ENCODE measurements at places on chromosomes 16 and 17.

DNA sequence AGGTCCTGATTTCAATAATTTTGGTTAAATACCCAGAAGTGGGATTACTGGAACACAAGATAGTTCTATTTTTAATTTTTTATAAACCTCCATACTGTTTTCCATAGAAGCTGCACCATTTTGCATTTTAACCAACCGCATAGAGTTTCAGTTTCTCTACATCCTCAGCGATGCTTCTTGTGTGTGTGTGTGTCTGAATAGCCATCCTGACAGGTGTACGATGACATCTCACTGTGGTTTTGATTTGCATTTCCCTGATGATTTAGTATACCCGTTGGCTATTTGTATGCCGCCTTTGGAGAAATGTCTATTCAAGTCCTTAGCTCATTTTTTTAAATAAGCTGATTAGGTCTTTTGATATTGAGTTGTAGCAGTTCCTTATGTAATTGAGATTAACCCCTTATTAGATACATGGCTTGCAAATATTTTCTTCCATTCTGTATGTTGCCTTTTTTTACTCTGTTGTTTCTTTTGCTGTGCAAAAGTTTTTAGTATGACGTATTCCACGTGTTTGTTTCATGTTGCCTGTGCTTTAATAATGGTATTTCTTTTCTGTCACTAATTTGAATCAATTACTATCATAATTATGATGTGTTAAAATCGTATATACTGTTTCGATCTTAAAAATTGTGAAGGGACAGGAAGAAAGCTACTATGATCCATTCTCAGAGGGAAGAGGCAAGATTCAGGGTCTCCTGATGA is 227.2 kb upstream of the MON1B start:
- DNase-seq, result no peak

DNA sequence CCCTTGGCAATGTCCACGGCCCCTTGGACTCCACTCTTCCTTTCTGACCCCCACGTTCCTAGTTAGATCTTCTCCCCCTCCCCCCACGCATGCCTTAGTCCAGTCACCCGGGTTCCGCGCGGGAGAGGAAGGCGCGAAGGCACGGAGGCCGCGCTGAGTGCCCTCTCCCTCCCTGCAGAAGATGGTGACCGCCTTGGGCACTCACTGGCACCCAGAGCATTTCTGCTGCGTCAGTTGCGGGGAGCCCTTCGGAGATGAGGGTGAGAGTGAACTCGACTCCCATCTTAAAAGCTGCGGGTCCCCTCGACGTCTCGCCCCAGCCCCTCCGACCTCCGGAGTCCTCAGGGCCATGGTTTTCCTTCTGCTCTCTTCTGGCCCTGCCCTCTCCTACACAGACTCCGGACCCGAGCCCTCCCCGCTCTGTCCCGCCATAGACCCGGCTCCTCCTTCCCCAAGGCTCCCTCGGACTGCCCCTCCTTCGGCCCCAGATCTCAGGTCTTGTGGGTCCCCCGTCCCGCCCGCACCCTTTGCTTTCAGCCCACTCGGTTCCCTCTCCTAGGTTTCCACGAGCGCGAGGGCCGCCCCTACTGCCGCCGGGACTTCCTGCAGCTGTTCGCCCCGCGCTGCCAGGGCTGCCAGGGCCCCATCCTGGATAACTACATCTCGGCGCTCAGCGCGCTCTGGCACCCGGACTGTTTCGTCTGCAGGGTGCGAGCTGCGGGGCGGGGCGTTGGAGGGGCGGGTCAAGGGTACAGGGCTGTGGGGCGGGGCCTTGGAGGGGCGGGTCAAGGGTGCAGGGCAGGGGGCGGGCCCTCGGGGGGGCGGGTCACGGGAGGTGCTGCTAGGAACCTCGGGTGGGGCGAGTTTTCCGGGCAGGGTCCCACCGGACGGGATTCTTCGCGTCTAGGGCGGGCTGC is 4.6 kb downstream of the TGFB1I1 start:
- no peak for DNase-seq

- no peak for DNase-seq
These were observed 6.4 kb downstream of the USP22 start for GRCh38 chr17:21036361-21036881.

DNA sequence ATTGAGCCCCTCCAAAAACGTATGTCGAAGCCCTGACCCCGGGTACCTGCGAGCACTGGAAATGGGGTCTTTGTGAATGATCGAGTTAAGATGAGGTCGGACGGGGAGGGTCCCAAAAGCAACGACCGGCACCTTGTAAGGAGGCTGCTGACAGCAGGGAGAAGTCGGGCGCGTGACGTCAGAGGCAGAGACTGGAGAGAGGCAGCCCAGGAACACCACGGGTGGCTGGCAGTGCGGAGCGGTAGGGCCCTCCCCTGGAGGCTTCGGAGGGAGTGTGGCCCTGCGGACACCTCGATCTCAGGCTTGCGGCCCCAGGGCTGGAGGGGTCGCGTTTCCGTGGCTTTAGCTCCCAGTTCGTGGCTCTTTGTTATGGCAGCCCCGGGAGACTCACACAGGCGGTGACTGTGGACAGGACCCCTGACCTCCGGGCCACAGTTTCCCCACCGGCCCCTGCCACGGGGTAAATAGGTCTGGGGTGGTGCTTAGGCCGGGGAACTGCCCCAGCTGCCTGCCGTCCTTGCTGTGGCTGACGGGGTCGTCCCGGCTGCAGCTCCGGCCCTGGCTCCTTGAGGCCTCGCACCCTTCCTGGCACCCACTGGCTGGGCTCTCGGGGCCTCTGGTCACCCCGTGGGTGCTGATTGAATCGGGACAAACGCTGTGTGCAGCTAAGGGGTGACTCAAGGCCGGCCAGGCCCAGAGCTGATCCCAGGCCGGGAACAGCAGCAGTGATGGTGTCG is 10.6 kb upstream of the SSTR5 start:
- no peak for DNase-seq

GRCh38 chr17:49910858-49911204 is 58.2 kb upstream of the DLX4 start:
- DNase-seq, result no peak

- DNase-seq, result no peak
These were observed 3.1 kb downstream of the NFE2L1 start for GRCh38 chr17:48051283-48051682.

GRCh38 chr16:27293343-27293742 is 20.4 kb upstream of the IL4R start:
- DNase-seq, result no peak

DNA sequence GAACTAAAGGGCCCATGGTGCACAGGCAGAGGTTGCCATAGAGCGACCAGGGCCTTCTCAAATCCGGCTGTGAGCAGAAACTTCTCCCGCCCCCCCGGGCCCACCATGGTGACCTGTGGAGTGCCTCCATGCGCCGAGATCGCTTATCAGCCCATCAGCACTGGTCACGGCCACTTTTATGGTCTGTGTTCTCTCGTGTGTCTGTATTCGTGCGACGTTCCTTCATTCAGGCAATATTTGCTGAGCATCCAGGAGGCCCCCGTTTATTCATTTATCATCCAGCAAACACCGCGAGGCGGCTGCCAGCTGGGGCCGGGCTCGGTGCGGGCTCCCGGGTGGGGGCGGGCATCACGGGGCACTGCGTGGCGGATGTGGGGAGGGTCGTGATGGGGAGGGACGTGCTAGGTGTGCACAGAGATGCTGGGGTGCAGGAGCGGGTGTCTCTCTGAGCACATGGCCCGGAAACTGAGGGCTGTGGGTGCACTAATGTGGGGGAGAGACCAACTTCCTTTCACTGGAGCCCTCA is 88.0 kb upstream of the CBX4 start:
- DNase-seq, result no peak

GRCh38 chr16:78122774-78123315 is 23.4 kb downstream of the WWOX start:
- DNase-seq, result no peak

- DNase-seq, result no peak
These were observed 132.8 kb downstream of the SEC14L1 start for GRCh38 chr17:77273397-77274085.

Measured in thoracic aorta (tissue), 2 donors.